ENCODE measurements at places on chromosomes 3 and 15.

DNA sequence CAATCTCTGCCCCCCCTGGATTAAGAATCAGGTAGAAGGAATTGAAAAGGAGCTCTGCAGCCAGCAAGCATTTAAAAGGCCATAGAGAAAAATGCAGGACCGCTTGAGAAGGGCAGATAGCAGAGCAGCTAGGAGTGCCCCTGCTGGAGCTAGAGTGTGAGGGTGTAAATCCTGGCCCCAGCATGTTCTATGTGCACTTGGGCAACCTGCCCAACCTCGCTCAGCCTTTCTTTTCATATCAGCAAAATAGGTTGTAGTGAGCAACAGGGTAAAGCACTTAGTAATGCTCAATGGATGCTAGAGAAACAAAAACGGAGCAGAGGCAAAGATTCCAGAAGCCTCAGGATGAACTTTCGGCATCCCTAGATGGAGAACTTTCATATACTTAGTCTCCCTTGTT, 25.0 kb upstream of the THBS1 start:
- no peak for DNase-seq

DNA sequence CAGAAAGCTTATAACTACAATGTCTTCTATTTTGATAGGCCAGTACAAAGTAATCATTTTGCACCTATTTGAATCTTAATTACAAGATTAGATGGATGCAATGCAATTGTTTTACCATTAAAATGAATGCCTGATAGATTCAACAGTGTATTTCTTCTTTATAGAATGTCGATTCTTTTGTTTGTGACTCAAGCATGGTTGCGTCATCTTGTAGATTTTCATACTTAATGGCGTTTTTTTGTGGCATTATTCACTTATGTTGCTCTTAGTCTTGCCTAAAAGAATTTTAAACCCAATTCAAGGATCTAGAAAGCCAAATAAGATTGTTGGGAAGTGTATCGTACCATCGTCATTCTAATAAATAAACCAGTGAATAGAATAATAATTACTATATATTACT, 21.4 kb downstream of the ZBTB38 start:
- no peak for DNase-seq

DNA sequence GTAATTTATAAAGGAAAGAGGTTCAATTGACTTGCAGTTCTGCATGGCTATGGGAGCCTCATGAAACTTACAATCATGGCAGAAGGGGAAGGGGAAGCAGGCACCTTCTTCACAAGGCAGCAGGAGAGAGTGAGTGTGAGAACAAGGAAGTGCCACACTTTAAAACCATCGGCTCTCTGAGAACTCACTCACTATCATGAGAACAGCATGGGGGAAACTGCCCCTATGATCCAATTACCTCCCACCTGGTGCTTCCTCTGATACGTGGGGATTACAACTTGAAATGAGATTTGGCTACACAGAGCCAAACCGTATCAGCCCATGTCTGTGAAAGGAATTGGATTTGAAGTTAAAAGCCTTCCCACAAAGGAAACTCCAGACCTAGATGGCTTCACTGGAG, 39.1 kb downstream of the TKT start:
- no peak for DNase-seq

- no peak for DNase-seq
Measured at GRCh38 chr15:51183076-51183475, 88.4 kb upstream of the TNFAIP8L3 start.

- DNase-seq: peak; percentile 62
Measured at GRCh38 chr3:125357032-125357658, 18.0 kb downstream of the ZNF148 start.

DNA sequence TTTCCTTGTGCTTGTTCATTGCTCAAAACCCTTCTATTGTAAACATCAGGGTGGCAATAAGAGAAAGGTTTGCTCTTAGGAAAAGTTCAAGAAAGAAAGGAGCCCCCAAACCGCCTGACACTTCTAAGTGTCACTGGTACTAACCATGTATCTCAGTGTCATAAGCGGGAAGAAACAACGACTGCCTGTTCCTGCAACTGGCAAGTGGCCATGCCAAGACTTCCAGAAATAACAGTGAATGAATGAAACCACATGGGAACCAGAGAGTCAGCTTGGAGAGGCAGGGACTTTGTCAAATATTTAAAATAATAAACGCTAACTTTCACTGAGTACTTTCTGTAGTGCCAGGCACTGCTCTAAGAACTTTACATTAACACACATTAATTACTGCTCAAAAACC, 1.1 kb downstream of the PLSCR2 start:
- peak; percentile 22 for DNase-seq
